ENCODE measurements at places on chromosomes 2 and 18. TPM values are rescaled to one million over a fixed set of nuclear protein-coding genes. Genes with fewer than 3 reads are reported as not detected.

Gene ANKRD36
- total RNA-seq, result 28.0 TPM

Gene SLC9A4
- not detected for total RNA-seq

Gene CXCR2
- not detected for total RNA-seq

GRCh38 chr2:43224131-43224570 is 2.3 kb downstream of the ZFP36L2 start:
- H3K27ac ChIP-seq, result peak overlapping the region; percentile 100
- peak; percentile 86 for DNase-seq
- peak overlapping the region; percentile 92 for H3K4me3 ChIP-seq
- H3K4me1 ChIP-seq, result peaks cover 57% of the 10 kb centered on the region

DNA sequence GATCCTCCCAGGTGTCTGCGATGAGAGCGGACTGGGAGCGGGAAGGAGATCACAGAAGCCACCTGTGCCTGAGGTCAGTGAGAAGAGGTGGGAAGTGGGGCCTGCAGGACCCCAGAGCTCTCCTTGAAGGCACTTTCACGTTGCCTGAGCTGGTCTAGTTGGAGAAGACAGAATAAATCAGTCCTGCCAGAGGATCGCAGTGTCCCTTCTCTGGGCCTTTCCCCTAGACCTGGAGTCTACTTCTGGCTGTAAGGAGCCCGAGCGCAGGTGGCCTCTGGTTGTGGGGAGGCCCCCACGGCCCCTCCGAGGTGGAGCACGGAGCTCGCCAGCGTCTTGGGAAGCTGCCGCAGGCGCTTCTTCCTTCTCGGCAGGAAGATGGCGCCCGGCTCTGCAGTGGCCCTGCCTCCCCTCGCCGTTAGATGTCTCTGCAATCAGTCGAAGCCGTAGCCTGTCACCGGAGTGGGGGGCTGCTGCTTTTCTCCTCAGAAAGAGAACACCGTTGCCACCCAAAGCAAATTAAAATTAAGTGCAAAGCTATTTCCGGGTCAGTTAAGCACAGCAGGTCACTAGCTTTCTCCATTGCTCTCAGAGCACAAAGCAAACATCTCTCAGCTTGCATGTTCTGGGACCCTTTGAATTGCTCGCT is 212.0 kb upstream of the MYT1L start:
- H3K36me3 ChIP-seq, result no peaks in the 10 kb centered on the region
- H3K4me1 ChIP-seq, result no peaks in the 10 kb centered on the region
- no peak overlapping the region for H3K27ac ChIP-seq
- DNase-seq, result no peak
- no peak overlapping the region for H3K4me3 ChIP-seq

DNA sequence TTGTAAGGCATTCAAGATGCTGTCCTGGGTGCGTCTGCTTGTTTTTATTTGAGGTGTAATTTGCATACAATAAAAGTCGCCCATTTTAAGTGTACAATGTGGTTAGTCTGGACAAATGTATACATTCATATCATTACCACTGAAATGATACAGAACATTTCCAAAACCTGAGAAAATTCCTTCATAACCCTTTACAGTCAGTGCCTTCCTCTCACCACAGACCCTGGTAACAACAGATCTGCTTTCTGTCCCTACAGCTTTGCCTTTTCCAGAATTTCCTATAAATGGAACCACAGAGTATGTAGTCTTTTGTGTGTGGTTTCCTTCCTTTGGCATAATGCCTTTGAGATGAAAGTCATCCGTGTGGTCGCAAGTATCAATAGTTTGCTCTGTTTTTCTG is 45.8 kb upstream of the NFU1 start:
- no peak for DNase-seq
- no peaks in the 10 kb centered on the region for H3K27me3 ChIP-seq
- no peaks in the 10 kb centered on the region for H3K4me1 ChIP-seq
- no peak overlapping the region for H3K27ac ChIP-seq

DNA sequence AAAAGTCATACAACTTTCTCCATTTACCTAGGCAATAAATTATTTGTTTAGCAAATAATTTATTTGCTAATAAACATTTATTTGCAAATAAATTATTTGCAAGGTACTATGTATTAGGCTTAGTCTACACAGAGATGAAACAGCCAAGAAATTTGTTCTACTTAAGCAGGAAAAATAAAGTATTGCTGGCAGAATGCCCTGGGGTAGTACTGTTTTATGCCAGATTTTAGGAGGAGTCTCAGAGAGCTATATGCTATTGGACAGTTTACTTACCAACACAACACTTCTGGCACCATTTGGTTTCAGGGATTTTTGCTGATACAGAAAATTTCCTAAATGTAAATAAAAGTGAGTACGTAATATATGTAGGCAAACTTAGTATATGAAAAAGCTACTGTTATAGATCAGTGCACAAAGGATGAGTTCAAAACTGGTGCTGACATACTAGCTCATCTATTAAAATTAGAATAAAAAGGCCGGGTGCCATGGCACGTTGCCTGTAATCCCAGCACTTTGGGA is 23.2 kb upstream of the CDKL4 start:
- H3K27ac ChIP-seq, result no peak overlapping the region
- H3K36me3 ChIP-seq, result peaks cover 4% of the 10 kb centered on the region
- no peaks in the 10 kb centered on the region for H3K4me1 ChIP-seq
- H3K27me3 ChIP-seq, result no peaks in the 10 kb centered on the region

- H3K4me1 ChIP-seq, result no peaks in the 10 kb centered on the region
- no peaks in the 10 kb centered on the region for H3K36me3 ChIP-seq
- H3K27ac ChIP-seq, result no peak overlapping the region
- no peaks in the 10 kb centered on the region for H3K27me3 ChIP-seq
- DNase-seq, result no peak
- no peak overlapping the region for H3K4me3 ChIP-seq
Observed at GRCh38 chr18:42784632-42785031, 330.9 kb downstream of the RIT2 start.

DNA sequence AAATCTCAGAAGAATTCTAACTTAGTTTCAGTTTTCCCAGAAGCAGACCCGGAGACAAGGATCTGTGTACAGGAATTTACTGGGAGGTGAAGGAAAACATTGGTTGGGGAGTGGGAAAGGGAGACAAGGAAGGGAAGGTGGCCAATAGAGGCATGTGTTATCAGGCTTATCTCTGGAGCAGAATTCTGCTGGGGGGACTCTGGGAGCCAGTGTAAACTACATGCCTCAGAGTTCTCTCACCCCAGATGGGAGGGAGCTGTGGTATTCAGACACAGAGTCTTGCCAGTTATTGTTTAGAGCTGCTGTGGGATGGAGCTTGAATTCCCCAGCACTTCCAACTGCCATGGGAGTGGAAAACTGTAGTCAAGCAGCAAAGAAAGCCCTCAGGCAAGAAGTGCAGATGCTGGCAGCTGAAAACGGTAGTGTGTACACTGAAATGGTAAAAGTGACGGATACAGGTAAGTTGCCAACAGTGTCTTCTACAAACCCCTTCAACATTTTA is 19.0 kb downstream of the DNPEP start:
- peaks cover 13% of the 10 kb centered on the region for H3K4me1 ChIP-seq
- no peaks in the 10 kb centered on the region for H3K27me3 ChIP-seq
- no peak for DNase-seq
